ENCODE measurements at places on chromosomes 3 and 15. TPM values are rescaled to one million over a fixed set of nuclear protein-coding genes. Genes with fewer than 3 reads are reported as not detected.

The NR1I2 gene
- total RNA-seq: not detected

The CIB2 gene
- 5.6 TPM for total RNA-seq

The FANCD2OS gene
- total RNA-seq: not detected

The NOX5 gene
- total RNA-seq: 0.49 TPM

The CLRN1 gene
- 0.32 TPM for total RNA-seq

The TMC3 gene
- total RNA-seq: not detected

The LIPH gene
- total RNA-seq: not detected

The HYAL1 gene
- total RNA-seq: 0.65 TPM

The KNG1 gene
- not detected for total RNA-seq

The PODXL2 gene
- 0.65 TPM for total RNA-seq

The CCDC54 gene
- not detected for total RNA-seq

The CAND2 gene
- 13.1 TPM for total RNA-seq

The CAMKV gene
- total RNA-seq: not detected

The GOLGA8M gene
- total RNA-seq: 0.16 TPM

The LYZL4 gene
- not detected for total RNA-seq

The RNF123 gene
- total RNA-seq: 26.9 TPM

The TMCO5A gene
- total RNA-seq: not detected

The RAB7A gene
- total RNA-seq: 65.6 TPM

The TAMM41 gene
- total RNA-seq: 11.5 TPM

The ESYT3 gene
- total RNA-seq: 0.97 TPM

The RBPMS2 gene
- not detected for total RNA-seq

The CLEC3B gene
- 9.9 TPM for total RNA-seq

The GPR176 gene
- total RNA-seq: 326 TPM

The GATA2 gene
- total RNA-seq: 1.2 TPM

The TIMP4 gene
- 5.7 TPM for total RNA-seq

The UBAP1L gene
- 2.2 TPM for total RNA-seq

The ACOX2 gene
- 24.7 TPM for total RNA-seq

The ONECUT1 gene
- not detected for total RNA-seq

The COPS2 gene
- 46.6 TPM for total RNA-seq

The IL20RB gene
- total RNA-seq: 31.3 TPM

The NGRN gene
- 72.7 TPM for total RNA-seq

The PTX3 gene
- total RNA-seq: 515 TPM

The ATP8B4 gene
- 16.6 TPM for total RNA-seq

The LRRIQ4 gene
- 0.16 TPM for total RNA-seq

The MYZAP gene
- total RNA-seq: not detected

The CDC25A gene
- 2.8 TPM for total RNA-seq

The FGF7 gene
- 157 TPM for total RNA-seq

The ZNF148 gene
- 44.6 TPM for total RNA-seq

The ADCY5 gene
- 1.3 TPM for total RNA-seq

The NLGN1 gene
- total RNA-seq: 10.9 TPM

The C2CD4A gene
- not detected for total RNA-seq

The ANO10 gene
- 48.7 TPM for total RNA-seq

The FAM107A gene
- total RNA-seq: 0.32 TPM

The ERICH6 gene
- total RNA-seq: 0.32 TPM

The RNF168 gene
- total RNA-seq: 14.3 TPM

The FOXB1 gene
- total RNA-seq: not detected

The APPL1 gene
- total RNA-seq: 48.5 TPM

The DNAH12 gene
- under 0.01 TPM for total RNA-seq

The SFMBT1 gene
- total RNA-seq: 7.3 TPM

The SCG3 gene
- total RNA-seq: not detected

The XYLB gene
- total RNA-seq: 13.5 TPM

The IGSF10 gene
- 58.1 TPM for total RNA-seq

The GPR171 gene
- total RNA-seq: not detected

The DUOX2 gene
- 0.12 TPM for total RNA-seq

The DCLK3 gene
- total RNA-seq: under 0.01 TPM

The ZNF106 gene
- total RNA-seq: 98.2 TPM

The CCR8 gene
- total RNA-seq: not detected

The EFCC1 gene
- not detected for total RNA-seq

The ST8SIA2 gene
- total RNA-seq: 18.2 TPM

All from hair follicle dermal papilla cell (primary cell).